ENCODE measurements at places on chromosomes 6 and 20. TPM values are rescaled to one million over a fixed set of nuclear protein-coding genes. Genes with fewer than 3 reads are reported as not detected.

GRCh38 chr6:11058406-11058805, 14.3 kb upstream of the ELOVL2 start:
- no peak for DNase-seq

- DNase-seq: no peak
Measured at GRCh38 chr6:35080821-35081425, 60.2 kb downstream of the TCP11 start.

- no peak for DNase-seq
Measured at GRCh38 chr6:144653885-144654505, 368.9 kb downstream of the UTRN start.

- no peak for DNase-seq
Measured at GRCh38 chr6:20412682-20413073, 11.0 kb downstream of the E2F3 start.

GRCh38 chr6:39193201-39193791, 36.0 kb downstream of the KCNK5 start:
- no peak for DNase-seq

LBP gene
- not detected for total RNA-seq

BCL2L1 gene
- total RNA-seq: 143 TPM

PRPH2 gene
- 0.15 TPM for total RNA-seq

PHACTR1 gene
- total RNA-seq: 17.0 TPM

SRMS gene
- total RNA-seq: not detected

Measured in glomerular endothelial cell (primary cell).